Lung (tissue), 17 donors: ENCODE measurements at places on chromosomes 16 and 17.

- H3K27ac ChIP-seq = no peak overlapping the region
- H3K4me3 ChIP-seq = no peak overlapping the region
- H3K27me3 ChIP-seq = no peaks in the 10 kb centered on the region
Measured at GRCh38 chr17:50269477-50270434, 4.5 kb upstream of the TMEM92 start.

DNA sequence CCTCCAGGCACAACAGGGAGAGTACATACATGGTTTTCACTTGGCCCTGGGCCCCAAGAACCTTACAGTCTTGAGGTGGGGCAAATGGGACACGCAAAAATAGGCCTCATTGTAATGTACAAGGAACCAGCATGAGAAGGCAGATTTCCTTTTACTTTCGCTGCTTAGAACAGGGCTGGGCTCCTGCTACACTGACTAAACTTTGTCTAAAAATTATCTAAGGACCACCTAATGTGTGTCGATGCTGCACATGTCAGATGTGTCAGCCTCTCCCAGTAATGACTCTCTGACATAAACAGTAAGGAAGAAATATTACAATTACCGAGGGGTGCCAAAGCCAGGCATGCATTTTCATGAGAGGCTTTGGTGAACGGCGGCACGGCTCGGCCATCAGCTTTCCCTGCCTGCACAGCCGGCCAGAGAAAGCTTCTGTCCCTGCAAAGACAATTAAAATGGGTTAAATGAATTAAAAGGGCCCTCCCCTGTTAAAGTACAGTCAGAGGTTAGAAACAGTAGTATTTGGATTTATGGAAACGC lies 224.2 kb upstream of the IRX3 start:
- H3K27ac ChIP-seq = no peak overlapping the region
- H3K4me1 ChIP-seq = peaks cover 57% of the 10 kb centered on the region
- no peak for DNase-seq
- H3K27me3 ChIP-seq = no peaks in the 10 kb centered on the region
- H3K36me3 ChIP-seq = no peaks in the 10 kb centered on the region
- H3K4me3 ChIP-seq = no peak overlapping the region

DNA sequence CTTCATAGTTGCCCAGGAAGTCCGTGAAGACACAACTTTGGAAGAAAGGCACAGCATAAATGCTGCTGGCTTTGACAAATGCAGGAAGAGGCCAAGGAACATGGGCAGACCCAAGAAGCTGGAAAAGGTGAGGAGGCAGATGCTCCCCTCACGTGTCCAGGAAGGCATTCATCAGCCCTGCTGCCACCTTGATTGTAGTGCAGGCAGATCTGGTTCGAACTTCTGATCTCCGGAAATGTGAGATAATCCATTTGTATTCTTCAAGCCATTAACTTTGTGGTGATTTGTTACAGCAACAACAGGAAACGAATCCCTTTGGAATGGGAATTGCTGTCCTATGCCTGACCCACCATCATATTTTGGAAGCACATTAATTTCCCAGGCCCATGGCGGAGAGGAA lies 28.5 kb upstream of the LCMT1 start:
- no peak for DNase-seq
- no peaks in the 10 kb centered on the region for H3K4me1 ChIP-seq
- no peak overlapping the region for H3K4me3 ChIP-seq
- no peaks in the 10 kb centered on the region for H3K27me3 ChIP-seq

DNA sequence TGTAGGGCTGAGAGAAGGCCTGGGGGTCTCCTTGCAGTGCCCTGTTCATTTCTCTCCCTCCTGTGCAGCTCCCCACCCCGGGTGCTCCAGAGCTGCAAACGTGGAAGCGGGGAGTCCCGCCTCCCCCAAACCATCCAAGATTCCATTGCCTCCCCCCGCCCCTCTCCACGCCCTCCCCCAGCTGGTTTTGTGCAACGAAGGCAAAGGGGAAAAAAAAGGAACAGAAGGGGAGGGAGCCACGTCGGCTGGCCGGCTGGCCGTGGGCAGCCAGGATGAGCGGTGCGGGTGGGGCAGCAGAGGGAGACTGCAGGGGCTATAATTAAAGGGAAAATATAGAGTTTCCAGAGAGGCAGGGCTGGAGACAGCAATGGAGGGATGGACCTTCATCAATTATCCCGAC lies 1.7 kb upstream of the COL1A1 start:
- H3K36me3 ChIP-seq = no peaks in the 10 kb centered on the region
- H3K27me3 ChIP-seq = no peaks in the 10 kb centered on the region
- no peak overlapping the region for H3K27ac ChIP-seq

DNA sequence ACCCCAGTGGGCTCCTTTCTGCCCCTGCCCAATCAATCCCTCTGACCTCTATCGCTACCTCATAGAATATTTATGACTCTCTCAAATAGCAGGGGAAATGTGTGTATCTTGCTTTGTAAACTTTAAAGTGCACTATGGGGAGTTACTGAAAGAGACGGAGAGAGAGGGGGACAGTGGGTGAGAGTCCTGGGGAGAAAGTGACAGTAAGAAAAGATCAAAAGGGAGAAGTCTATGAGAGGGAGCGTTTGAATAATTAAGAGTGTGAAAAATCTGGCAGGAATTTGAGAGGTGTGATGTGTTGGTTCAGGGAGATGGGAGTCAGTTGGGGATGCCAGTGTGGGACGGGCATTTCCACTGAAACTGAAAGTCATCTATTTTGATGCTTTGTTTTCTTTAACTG lies 32.6 kb downstream of the USP43 start:
- no peak for DNase-seq
- no peaks in the 10 kb centered on the region for H3K4me1 ChIP-seq
- H3K4me3 ChIP-seq = no peak overlapping the region
- H3K27ac ChIP-seq = no peak overlapping the region
